Activated CD4-positive, CD25-positive, alpha-beta regulatory T cell treated with anti-CD3 and anti-CD28 coated beads, Interleukin-2, amount 50 U/mL, for 72 hours (primary cell): ENCODE measurements at places on chromosomes 6 and 20.

DNA sequence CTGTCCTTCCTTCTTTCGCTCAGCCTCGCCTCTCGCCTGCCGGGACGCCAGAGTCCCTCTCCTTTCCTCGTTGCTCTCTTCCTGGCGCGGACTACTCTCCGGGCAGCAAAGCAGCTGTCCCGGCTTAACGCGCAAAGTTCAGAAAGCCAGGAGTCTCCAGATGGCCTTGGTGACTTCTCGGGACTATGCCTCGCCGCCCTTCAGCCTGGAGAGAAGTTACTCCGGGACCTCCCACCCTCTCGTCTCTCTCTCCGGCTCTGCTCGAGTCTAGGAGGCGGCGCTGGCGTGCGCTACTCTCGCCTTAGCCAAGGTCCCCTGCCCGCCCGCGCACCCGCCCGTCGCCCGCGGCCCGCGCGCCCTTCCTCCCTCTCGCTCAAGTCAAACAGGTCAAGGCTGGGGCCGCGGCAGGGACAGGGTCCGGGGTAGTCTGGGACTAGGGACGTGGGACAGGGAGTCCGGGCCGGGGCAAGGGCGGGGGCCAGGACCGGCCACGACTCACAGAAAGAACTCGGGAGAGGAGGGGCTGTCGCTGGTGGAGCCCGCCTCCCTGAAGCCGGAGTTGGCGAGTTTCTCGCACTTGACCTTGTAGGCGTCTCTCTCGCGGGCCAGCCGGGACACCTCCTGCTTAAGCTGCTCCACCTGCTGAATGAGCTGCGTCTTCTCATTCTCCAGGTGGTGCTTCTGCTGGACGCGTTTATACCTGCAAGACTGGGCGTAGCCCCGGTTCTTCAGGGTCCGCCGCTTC is 1.5 kb downstream of the MAFB start:
- DNase-seq, result no peak

DNA sequence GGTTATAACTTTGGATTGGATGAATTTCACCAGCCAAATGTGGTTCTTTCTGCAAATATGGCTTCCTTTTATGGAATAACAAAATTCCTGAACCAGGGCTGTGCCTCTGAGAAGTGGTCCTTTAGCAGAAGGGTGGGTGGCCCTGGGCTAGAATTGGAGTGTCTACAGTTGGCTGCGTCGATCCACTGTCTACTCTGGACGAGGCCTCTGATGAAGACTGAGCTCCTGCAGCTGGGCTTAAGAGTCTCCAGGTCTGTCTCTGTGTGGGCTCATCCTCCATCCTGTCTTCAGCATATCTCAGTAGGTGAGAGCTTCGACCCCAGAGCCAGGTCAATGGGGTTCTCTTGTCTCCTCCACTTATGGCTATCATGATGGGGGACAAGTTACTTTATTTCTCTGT is 166.3 kb upstream of the PMEPA1 start:
- DNase-seq, result no peak

DNA sequence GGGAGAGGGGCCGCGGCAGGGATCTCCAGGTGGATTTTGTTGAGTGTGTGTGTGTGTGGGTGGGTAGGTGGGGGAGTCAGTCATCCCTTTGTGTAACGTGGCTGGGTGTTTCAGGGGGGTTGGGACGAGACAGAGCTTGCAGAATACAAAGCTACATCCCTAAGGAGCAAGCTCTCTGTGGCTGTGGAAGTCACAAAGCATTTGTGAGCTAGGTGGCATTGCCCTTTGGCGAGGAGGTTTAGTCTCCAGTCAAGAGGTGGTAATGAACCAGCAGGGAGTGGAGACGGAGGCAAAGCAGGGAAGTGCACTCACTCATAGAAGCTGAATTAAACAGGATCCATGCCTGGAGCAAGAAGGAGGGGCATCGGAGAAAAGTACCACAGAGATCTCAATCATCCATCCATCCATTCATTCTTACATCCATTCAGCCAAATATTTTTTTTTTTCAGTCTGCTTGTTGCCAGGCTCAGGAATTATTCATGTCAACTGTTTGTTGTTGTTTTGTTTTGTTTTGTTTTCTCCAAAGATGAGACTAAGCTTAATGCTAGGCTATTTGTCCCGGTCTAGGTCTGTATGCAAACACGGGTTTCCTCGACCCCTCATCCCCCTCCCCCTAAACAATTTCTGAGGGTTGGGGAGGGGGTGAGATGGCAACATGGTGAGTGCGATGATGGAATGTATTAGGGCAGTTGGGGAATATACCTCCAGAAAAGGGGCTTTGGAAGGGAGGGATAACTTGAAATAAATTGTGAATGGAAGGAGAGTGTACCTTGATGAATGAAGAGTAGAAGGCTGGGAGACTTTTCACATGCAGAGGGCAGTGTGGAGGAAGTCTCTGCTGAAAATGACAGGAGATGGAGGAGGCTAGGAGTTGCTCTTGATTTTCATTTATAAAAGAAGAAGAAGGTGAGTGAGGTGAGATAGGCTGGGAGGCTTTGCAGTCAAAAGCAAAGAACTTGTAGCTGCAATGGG is 1.0 kb downstream of the HCRTR2 start:
- no peak for DNase-seq

DNA sequence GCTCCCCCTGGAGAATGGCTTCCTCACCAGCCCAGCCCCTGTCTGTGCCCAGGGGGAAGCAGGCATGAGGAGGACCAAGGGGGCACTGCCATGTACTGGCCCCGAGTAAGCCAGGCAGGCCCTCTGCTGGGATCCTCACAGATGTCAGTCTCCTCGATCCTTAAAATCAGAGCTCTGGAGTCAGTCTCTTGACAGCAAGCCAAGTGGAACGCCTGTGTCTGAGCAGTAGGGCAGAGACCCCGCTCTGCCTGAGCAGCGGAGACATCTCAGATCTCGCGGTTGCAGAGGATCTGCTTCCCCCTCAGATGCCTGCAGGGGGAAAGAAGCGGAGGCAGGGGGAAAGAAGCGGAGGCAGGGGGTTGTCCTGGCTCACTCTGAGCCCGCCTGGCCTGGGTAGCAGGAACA is 92.6 kb downstream of the SNX5 start:
- DNase-seq, result no peak

- DNase-seq, result no peak
Measured at GRCh38 chr6:45436544-45437438, 59.1 kb upstream of the SUPT3H start.

DNA sequence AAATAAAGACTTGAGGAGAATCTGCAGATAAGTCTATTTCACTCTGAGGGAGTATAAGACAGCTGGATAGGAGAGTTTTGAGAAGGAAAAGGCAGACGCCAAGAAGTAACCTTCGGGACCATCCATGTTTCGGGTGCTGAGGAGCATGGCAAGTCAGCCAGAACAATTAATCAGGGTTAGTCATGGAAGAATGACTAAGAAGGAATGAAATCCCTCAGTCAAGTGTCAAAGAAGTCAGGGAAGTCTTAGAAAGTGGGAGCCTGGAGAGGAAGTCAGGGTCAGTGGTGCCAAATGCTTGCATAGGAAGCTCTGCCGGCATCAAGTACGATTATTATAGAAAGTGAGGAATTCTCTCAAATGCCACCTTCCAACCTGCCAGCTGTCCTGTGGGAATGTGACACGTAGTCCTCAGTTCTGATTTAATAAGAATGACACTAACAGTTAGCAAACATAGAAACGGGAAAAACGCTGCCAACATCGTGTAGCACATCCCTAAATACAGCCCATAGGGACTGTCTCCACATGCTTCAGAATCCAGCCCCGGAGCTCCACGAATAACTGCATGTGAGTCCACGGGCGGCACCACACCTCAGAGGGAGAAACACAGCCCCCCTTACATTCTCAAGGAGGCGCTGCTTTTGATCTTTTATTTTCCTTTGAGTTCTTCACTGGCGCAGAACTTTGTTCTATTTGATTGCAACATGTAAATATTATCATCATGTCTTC is 602.7 kb downstream of the PRKN start:
- no peak for DNase-seq

- DNase-seq, result no peak
Measured at GRCh38 chr20:46350201-46350985, 42.1 kb upstream of the CDH22 start.

DNA sequence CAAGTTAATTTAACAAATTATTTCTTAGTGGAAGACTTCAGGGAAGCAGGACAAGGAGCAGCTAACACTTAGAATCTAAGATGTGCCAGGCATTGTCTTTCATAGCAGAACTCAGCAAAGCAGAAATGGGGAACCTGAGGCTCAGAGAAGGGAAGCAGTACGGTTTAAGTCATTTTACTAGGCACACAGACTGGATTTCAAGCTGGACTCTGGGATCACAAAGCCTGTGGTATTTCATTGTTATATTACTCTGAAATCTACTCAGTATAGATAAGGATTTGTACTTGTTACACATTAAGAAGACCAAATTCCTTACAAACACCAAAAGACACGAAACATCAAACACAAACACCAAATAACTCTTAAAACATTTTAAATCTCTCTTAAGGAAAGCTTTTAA is 199.6 kb downstream of the ISM1 start:
- no peak for DNase-seq
